GM12892 (cell line): ENCODE measurements at places on chromosomes 4 and X.

GRCh38 chr4:19961091-19961490 is 290.6 kb upstream of the SLIT2 start:
- no peak for DNase-seq

DNA sequence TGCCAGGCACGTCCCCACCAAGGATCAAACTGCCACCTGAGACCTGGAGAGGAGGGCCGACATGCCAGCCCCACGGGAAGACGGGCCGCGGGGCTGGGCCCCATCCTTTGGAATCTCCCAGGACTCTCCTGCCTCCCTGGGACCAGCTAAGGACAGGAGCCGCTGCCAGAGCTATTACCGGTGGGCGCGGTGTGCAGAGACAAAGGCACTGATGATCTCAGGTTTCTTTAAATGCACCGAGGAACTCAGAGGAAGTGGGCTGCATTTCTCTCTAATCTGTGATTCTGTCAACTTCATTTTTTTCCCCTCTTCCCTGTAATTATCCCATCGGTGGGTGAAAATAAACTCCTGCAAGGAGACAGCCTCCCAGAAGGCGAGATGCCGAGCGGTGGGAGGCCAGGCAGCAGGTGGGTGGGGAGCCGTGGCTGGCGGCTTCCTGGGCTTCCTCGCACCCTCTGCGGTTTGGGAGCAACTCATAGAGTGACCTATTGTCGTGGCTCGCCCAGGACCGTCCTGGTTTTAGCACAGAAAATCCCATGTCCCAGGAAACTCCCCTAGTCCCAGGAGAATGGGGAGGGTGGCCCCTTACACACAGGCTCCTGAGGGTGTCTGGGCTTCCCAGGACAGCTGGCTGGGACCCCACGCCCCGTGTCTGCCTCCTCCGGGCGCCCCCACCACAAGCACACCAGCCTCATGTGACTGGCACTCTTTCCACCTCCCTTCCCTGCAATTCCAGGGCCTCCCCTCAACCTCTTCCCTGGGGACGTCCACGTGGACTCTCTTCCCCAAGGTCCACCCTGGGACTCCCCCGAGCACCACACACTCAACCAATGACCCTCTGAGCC is 62.3 kb upstream of the ADRA2C start:
- no peak for DNase-seq

- DNase-seq = no peak
Observed at GRCh38 chr4:37138019-37138653, 106.4 kb upstream of the NWD2 start.

- DNase-seq = no peak
Observed at GRCh38 chr4:153480704-153481103, 14.5 kb downstream of the TMEM131L start.

- no peak for DNase-seq
Observed at GRCh38 chr4:168833881-168834280, 176.2 kb downstream of the CBR4 start.

- DNase-seq = no peak
Observed at GRCh38 chr4:163540977-163541376, 46.5 kb downstream of the TMA16 start.

GRCh38 chrX:131734621-131735020 is 190.7 kb downstream of the OR13H1 start:
- no peak for DNase-seq

DNA sequence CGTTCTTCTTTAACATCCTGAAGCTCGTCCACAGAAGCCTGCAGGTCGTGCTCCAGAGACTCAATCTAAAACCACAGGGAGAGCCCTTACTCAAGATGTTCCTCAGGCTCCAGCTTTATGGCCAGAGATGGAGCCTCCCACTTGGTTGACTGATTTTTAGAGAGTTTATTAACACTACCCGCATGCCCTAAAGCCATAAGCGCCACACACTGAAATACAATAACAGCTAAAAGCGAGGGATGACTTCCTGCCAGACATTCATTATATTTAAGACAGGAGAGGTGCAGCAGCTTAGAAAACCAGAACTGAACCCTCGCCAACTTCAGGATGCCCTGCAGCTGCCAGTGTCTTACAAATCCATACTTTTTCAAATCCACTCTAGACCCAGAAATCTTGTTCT is 42.0 kb downstream of the SOD3 start:
- DNase-seq = no peak

GRCh38 chr4:179415037-179415846 is 1973.0 kb upstream of the AGA start:
- DNase-seq = no peak

DNA sequence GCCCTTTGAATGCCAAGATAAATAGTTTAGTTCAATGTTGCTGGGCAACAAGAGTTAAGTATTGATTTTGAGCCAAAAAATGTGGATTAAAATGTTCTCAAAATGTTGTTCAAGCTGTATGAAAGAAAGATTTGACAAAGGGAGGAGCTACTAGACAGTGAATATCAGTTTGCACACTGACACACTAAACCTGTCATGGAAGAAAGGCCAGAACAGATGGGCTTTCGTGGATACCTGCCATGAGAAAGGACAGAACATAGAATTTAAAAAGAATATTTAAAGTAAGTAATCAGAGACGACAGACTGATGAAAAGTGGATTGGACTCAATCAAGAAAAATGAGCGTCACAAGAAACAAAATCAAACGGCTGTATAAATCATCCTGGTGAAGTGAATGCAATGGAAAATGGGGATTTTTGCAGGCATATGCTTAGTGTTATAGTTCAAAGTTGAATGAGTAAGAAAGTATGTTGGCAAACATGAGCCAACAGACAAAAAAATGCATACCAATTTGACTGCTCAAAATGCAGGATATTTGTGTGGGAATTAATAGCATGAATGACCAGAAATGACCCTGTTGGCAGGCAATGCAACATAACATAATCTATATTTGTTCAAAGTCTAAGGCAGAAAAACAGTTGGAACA is 7.4 kb downstream of the PCDH18 start:
- no peak for DNase-seq

DNA sequence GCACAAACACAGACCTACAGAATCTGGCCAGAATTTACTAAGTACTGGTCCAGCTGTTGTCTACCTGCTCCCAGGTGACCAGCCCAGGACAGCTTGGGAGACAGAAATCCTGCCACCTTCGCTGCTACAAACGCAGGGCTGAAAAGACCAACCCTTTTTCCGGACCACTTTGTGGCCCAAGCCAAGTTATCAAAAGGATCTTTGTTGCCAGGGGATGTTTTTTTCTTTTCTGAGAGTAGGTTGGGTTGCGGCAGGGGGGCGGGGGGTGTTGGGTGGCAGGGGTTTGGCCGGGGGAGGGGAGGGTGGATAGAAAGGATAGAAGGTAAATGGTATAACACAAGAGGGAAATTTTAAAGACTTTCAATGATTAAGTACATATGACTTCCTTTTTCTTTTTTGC is 63.4 kb downstream of the STOX2 start:
- no peak for DNase-seq

GRCh38 chr4:105461621-105462382 is 12.1 kb downstream of the PPA2 start:
- DNase-seq = no peak

DNA sequence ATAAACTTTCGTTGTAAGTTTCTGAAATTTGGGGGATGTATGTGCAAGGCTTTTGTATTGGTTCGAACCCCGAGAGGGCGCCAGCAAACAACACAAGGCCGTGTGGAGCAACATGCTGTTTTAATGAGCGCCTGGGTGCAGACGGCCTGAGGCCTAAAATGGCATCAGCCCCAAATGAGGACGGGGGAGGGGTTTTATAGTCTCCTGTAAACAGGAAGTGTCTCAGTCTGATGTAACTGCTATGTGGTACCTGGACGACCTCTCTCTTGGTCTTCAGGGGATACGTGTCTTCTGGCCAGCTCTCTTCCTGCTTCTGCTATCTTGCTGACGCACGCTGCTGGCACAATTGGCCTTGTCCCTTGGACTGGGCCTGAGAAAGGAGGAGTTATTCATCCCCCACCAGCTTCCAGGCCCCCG is 1348.0 kb downstream of the ADGRL3 start:
- no peak for DNase-seq

DNA sequence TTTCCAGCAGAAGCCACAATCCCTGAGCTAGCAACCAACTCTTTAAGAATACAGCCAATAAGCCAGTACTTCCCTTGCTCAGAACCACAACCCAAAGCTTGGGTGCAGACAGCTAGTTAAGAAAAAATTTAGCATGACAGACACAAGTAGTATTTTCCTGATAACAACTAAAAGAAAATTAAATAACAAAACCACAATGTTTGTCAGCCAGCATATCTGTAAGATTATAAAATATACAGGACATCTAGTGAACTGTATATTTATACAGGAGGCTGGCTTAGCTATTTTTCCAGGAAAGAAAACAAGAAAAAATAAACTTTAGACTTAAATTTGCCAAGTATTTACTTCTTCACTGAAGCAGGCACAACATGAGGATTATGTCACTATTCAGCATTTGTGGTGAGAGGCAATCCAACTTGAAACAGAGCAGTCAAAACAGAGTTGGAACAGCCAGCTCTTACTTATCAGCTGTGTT is 6.6 kb downstream of the PF4V1 start:
- no peak for DNase-seq

GRCh38 chr4:82688091-82688795 is 110.4 kb downstream of the SCD5 start:
- no peak for DNase-seq
